ENCODE measurements at places on chromosomes 5 and 9.

GRCh38 chr5:127907907-127908306, 175.7 kb upstream of the SLC12A2 start:
- no peak for DNase-seq

DNA sequence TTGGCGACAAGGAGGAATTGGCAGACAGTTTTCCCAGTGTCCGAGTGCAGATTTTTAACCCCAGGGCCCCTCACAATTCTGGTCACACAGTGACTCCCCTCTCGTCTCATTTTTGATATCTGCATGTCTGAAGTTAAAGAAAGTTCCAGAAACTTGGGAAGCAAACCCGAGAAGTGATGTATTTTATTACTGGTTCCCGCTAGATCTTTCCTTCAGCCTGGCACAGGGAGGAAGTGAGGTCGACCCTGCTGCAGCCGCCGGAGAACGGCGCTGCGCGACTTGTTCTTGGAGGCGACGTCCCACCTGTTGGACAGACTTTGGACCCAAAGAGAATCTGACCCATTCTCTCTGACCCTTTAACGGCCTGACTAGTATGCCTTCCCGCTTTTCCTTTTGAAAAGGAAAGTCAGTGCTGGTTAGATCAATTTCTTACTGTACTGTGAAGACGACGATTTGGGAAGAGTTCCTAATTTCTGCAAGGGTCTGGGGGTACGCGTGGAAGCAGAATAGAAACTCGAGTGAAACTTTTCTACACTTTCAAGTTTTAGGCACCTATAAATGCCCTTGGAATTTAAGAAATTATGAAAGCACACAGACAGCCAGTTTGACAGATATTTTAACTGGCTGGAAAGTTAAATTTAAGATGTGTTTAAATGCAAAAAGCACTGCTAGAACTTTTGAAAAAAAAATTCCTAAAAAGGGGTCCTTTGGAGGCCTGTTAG, 744 bp downstream of the OTULIN start:
- DNase-seq: no peak

DNA sequence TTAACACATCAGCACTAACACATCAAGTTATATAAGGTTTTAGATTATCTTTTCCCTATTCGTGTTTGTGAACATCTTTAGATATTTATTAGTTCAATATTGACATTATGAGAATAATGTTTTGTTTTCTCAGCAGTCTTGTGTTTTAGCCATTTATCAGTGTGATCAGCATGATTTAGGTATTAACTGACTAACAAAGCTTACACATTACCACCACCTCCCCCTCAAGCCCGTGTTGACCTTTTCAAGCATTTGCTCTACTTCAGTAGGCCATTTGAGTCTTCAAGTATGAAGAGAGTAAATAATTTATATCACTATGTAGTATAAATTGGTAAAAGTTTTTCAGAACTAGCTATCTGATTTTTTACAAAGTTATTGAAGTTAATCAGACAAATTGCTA, 6.9 kb downstream of the PBX3 start:
- no peak for DNase-seq

DNA sequence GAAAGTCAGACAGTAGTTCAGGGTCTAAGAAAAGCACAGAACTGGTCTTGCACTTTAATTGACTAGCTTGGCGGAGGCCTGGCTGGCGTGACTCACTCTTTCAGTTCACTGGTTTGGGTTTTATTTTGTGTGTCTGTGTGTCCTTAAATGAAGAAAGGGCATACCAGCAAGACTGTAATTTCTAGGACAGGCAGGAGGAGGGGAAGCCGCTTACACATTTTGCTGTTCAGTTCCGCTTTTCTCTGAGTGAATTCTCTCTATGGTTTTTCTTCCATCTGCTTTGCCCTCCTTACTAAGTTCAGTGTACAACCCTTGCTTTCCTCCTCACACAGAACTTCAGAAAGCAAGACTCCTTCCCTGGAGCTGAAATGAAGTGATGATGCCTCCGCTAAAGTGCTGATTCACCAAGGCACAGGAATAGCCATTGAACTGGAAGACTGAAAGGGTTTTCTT, 150.8 kb downstream of the MEF2C start:
- DNase-seq: no peak

DNA sequence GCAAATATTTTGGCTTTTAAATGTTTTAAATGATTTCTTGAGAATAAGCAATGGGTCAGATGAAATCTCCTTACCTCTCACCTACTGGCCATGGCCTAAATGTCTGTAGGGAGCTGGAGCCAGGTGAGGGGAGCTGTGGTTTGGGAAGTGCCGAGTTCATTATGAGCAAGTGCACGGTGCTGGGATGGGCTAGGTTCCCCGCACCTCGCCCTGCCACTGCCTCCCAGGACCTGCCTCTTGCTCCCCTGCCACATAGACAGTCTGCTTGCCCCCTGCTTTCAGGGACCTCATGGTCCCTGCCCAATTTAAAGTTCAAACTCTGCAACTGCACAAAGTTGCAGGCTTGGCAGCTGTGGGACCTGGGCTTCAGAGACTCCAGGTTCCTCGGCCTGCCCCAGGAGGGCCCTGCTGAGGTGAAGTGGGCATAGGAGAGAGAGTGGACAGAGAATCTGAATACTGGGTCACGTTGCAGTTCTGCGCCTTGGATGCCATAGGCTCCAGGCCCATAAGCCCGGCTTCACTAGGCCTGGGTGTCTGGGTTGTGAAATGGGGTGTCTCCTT, 5.4 kb downstream of the OR13J1 start:
- no peak for DNase-seq

GRCh38 chr5:167247816-167248215, 1043.6 kb upstream of the WWC1 start:
- no peak for DNase-seq

DNA sequence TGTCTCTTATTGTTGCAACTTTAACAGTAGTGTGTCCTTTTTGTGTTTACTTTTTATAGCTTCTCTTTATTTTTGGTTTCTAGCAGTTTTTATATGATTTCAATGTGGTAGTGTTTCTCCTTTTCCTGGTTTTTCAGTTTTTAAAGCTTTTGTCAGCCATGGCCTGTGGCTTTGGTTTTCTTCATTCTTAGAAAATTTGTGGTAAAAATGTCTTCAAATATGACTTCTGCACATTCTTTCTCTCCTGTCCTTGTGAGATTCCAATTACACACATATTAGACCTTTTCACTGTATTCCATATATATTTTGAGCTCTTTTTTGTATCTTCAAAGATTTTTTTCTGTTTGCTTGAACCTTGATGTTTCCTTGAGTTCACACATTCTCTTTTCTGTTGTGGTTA, 180.5 kb downstream of the CNTLN start:
- DNase-seq: no peak

DNA sequence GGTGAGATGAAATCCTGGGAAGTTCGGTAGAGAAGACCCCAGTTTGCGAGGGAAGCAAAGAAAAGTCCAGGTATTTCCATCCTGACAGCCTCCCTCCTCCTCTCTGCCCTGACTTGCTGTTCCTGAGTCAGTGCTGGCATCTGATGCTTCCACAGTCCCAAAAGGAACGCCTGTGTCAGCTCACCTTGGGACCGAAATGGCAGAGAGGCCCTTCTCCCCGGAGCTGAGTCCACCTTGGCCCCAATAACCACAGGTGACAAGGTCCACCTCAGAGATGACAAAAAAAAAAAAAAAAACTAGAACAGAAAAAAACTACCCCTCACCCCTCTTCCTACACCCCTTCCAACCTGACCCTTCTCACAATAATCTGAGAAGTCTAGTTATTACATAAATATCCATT, 31.6 kb downstream of the SLC6A7 start:
- DNase-seq: no peak

GRCh38 chr9:69121155-69122081, 52.7 kb upstream of the TJP2 start:
- DNase-seq: no peak

GRCh38 chr9:117437283-117437682, 22.4 kb upstream of the ASTN2 start:
- DNase-seq: no peak

GRCh38 chr9:120438836-120439546, 141.0 kb downstream of the CDK5RAP2 start:
- DNase-seq: no peak

DNA sequence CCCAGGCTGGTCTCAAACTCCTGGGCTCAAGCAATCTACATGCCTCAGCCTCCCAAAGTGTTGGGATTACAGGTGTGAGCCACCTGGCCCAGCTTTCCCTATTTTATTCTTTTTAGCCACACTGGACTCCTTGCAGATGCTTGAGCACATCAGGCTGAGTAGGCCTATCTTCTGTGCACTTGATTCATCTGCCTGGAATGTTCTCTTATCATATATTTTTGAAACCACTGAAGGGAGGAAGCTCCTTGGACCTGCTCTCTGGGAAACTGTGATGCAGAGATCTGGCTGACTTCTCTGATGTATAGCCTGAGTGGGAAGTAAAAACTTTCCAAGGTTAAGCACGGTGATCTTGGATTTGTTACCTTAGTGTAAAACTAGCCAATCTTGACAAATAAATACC, 6.5 kb upstream of the MAT2B start:
- DNase-seq: no peak

GRCh38 chr9:125829743-125830142, 82.6 kb downstream of the PBX3 start:
- no peak for DNase-seq

DNA sequence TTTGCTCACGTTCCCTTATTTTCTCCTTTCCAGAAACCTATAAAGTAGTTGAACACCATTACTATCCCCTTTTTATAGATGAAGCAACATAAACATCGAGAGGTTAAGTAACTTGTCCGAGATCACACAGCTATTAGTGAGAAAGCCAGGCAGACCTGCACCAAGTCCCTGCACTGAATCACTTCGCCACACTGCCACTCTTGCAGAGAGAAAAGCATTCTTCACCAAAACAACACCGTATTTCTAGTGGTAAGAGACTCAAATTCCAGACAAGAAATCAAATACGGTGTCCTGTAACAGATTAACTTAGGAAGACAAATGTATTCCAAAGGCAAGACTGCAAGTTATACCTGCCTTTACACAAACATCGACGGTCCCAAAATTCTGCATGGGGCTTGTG, 82.0 kb upstream of the DMRT1 start:
- DNase-seq: no peak

- DNase-seq: no peak
Observed at GRCh38 chr9:4012441-4012840, 287.4 kb downstream of the GLIS3 start.

DNA sequence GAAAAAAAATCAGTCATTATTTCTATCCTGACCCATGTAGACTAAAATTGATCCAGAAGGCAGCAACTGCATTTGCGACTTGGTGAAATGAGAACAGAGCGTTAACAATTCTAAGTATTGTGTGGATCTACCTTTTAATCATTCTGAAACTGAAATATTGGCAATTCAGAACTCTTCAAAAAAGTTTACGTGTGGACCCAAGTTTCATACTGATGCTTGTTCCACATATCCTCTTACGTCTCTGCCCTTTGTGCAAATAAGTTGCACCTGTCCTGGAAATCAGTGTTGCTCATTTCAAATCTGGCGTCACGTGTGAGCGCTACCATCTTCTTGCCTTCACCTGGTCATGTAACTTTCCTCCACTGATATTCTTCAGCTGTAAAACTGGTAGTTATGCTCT, 74.7 kb downstream of the NTRK2 start:
- no peak for DNase-seq

- DNase-seq: no peak
Observed at GRCh38 chr5:131587541-131587940, 47.5 kb downstream of the RAPGEF6 start.

- no peak for DNase-seq
Observed at GRCh38 chr5:138349852-138350562, 2.5 kb upstream of the KDM3B start.

- peak; percentile 73 for DNase-seq
Observed at GRCh38 chr5:174503461-174504265, 220.7 kb upstream of the MSX2 start.

DNA sequence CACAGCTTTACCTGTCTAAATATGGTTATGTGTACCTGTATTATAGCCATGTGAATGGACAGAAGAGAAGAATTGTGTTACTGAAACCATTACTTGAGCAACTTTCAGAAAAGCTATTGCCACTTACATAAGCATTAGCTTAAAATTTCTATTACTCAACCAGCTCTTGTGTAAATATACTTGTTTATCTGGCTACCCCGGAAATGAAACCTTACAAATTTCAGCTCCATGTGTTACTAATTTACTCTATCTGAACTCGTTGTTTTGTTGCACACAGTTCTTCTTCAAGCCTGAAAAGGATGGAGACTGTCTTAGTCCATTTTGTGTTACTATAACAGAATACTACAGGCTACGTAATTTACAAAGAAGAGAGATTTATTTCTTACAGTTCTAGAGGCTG, 22.5 kb upstream of the ADAMTSL1 start:
- no peak for DNase-seq

DNA sequence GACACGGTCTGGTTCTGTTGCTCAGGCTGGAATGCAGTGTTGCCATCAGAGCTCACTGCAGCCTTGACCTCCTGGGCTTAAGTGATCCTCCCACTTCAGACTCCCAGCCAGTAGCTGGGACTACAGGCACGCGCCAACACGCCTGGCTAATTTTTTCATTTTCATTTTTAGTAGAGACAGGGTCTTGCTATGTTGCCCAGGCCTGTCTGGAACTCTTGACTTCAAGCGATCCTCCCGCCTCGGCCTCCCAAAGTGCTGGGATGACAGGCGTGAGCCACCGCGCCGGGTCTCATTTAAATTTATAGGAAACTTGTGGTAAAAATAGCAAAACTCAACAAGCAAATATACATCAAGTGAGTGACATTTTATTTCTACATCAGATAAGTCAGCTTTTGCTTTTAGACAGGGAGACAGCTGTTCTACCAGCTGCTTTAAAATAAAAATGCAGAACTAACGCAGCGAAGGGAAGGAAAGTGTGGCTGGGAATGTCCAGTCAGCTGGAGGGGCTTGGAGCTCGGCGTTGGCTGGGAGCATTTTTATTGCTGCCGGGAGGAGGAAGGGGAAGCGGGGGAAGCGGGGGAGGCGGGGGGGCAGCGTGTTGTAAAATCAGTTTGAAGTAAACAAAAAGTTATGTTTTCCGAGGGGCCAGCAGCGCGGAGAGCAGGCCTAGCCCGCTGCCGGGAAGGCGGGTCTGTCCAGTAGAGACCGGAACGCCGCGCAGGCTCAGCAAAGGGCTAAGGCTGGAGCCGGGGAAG, 707 bp upstream of the ZFYVE16 start:
- DNase-seq: no peak

GRCh38 chr5:52491071-52491787, 296.5 kb upstream of the ITGA1 start:
- no peak for DNase-seq

DNA sequence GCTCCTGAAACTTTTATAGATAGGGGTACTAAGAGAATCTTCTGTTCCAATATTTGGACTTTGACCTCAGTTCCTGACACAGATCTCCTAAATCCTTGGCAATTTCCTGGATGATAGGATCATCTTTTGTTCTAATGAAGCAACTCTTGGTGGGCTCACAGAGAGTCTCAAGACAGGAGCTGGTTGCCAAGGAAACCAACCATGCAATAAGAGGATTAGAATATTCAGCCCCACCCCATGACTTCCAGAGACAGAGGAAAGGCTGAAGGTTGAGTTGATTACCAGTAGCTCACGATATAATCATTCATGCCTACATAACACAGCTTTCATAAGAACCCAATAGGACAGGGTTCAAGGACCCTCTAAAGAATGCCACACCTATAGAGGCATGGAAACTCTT, 2050.2 kb upstream of the CDH6 start:
- no peak for DNase-seq

GRCh38 chr5:157290981-157291711, 25.2 kb downstream of the CYFIP2 start:
- DNase-seq: no peak

Data from anterior cingulate cortex (tissue), 58 donors.